T-helper 1 cell (primary cell): ENCODE measurements at places on chromosomes 1 and 21.

DNA sequence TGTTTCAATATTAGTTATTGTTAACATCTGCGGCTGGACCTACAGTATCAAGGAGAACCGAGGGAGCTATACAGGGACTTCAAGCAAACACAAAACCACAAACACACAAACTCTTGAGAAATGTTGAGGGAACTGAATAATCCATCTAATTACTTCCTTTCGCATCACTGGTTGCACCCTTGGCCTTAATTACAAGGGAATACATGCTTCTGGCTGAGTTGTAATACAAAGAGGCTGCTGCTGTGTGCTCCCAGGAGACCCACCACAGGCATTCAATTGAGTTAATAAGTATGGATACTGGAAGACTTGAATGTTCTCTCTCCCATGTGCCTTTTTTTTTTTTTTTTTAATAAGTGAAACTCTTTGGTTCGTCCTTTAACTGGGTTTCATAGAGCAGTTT, 16.8 kb upstream of the SMYD2 start:
- no peak for DNase-seq

DNA sequence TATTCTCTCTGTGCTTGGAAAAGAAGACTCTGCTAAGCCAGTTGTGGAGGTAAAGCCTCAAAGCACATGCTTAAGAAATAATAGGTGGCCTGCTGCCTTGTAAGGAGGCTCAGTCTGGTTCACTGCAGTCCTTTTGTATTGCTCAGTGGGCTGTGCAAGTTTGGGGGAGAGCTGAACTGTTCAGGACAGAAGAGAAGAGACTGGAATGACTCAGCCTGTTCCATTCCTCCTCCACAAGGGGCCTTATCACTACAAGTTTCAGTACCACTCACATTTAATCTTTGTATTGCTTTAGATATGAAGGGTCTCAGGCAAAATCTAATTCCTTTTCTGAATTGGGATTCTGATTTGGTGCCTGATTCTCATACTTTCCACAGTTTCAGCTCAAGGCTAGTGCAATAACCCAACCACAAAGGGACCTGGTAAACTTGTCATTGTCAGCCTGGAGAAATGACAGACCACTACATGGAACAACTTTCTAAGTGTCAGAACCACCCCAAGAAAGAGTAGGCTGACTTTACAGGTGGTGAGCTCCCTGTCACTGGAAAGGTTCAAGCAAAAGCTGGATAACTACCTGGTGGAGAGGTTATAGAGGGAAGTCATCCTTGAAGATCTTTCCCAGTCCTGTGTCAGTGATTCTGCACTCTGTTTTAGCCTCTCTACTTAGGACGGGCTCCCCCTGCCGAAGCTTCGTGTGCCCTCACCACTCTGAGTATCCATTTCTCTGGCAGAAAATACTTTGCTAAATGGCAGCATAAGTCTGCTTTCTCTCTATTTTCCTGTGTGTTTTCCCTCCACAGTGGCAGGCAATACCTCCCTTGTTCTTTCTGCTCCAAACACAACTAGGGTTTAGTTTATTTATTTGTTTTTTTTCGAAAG, 162.9 kb upstream of the GJB5 start:
- no peak for DNase-seq

DNA sequence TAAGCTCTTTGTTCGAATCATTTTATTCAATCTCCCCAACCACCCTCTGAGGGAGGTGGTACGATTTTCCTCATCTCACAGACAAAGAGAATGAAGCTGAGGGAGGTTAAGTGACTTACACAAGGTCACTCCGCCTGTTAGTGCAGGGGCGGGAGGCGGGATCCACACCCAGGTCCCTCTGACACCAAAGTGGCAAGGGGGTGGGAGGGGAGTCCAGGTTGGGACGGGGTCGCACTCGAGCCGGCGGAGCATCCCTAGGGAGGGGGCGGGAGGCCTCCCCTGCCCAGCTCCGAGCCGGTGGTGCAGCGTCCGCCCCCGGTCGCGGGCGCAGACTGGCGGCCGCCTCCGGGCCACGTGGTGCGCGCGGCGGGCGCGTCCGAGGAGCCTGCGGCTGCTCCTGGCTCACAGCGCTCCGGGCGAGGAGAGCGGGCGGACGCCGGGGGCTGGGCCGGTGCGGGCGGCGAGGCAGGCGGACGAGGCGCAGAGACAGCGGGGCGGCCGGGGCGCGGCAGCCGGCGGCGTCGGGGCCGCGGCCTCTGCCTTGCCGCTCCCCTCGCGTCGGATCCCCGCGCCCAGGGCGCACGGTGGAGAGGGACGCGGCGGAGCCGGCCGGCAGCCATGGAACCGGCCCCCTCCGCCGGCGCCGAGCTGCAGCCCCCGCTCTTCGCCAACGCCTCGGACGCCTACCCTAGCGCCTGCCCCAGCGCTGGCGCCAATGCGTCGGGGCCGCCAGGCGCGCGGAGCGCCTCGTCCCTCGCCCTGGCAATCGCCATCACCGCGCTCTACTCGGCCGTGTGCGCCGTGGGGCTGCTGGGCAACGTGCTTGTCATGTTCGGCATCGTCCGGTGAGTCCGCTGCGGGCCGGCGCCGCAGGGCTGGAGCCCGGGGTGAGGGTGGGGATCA, at the start of gene OPRD1:
Gene OPRD1, plus strand, starts transcription at position 405 of the 903 bp plus-strand sequence. Its CDS starts 214 bp downstream, at position 619.
- no peak for DNase-seq

DNA sequence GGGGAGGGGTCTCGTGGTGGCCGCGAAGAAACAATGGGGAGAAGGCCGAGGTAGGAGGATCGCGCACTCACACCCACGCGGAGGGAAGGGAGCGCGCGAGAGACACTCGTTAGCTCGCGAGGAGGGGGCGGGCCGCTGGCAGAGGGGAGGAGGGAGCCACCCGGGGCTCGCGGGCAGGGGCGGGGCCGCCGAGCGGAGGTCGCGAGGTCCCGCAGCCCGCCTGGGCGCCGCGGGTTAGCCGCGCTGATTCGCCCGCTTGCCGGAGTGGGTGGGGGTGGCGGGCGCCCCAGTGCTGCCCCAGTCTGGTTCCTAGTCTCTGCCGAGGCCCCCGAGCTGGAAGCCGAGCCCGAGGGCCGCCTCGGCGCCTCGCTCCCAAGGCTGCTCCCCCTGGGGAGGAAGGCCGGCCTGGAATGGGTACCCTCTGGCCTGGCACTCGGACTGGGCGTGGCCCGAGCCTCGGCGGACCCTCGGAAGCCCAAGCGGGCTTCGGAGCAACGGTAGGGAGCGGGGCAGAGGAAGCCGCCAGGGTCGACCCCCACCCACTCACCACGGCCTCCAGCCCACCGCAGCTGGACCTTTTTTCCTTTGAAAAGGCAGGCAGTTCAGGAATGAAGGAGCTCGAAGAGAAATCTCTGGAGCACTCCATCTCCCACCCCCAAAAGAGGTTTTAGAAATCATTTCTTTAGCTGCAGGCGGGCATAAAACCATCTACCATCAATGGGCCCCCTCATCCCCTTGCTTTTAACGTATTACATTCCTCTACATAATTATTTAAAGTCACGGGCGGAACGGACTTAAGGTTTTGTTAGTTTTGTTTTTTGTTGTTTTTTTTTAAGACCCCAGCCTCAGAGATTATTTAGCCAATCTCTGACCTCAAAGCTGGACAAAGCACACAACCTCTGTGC, 722 bp upstream of the TUT4 start:
- peak; percentile 90 for DNase-seq

GRCh38 chr1:102901996-102902395, 206.3 kb downstream of the COL11A1 start:
- DNase-seq, result no peak
